ENCODE measurements at places on chromosomes 5 and 9.

DNA sequence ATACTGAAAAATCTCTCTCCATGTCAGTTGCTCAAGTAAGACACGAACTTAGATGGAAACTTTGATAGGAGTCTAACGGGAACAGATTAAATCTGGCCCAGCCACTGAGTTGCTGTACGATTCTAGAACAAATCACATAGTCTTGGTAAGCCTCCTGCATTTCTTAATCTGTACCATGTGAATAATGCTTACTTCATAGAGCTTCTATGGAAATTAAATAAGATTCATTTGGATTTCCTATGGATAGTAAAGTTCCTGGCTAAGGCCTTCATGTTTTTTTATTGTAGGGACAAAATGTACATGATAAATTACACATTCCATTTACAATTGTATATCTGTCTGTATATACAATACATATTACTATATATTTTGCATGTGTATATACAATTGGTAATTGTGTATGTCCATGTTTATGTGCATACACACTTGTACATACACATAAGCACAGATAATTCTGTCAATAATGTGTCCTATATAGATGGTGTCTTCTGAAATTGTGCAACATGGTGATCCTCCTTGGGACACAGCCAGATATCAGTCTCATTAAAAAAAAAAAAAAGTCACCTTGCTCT, 330.4 kb downstream of the TRIM32 start:
- no peak for DNase-seq

GRCh38 chr9:104280178-104280560, 186.1 kb downstream of the SMC2 start:
- no peak for DNase-seq

- no peak for DNase-seq
Measured at GRCh38 chr9:19512103-19512832, 103.5 kb downstream of the ACER2 start.

GRCh38 chr5:31748458-31749172, 109.7 kb downstream of the PDZD2 start:
- no peak for DNase-seq

GRCh38 chr9:87447547-87448432, 49.9 kb upstream of the DAPK1 start:
- no peak for DNase-seq

DNA sequence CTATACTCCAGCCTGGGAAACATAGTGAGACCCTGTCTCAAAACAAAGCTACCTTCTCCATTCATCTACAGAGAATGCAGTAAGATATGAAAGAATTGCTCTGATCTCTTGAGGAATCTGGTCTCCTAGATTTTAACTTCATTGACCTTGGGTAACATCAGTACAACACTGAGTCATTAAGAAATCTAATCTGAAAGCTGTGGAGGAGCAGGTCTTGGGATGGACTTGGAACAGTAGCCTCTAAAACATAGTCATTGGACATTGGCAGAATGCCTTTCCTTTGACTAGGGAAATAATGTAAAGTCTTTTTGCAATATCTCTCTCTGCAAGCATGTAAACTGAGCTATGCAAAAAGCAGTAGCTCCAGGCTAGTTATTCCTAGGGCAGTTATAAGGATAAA, 58.1 kb downstream of the KCNN2 start:
- no peak for DNase-seq

DNA sequence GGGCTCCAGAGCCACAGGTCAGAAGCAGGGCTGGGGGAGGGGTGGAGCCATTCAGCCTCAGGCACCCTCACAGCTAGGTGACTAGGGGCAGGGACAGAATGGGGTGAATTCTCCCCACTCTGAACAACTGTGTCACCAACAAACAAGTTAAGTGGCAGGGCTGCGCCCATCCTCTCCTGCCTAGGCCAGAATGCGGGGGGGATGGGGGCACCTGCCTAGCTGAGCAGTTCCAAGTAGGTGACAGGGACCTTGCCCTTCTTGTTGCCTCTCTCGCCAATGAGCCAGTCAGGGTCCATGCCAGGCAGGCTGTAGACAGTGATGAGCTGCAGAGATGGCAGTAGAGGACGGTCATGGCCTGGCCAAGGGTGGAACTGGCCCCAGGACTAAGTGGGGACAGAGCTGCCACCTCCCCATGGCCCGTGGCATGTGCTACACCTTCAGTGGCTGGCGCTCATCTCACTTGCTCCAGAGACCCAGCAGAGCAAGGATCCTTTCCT, 19.6 kb downstream of the SH3GLB2 start:
- no peak for DNase-seq

Data from NCI-H187 (cell line).